Activated T-cell treated with anti-CD3 and anti-CD28 coated beads for 48 hours (primary cell): ENCODE measurements at places on chromosomes 11 and 22.

DNA sequence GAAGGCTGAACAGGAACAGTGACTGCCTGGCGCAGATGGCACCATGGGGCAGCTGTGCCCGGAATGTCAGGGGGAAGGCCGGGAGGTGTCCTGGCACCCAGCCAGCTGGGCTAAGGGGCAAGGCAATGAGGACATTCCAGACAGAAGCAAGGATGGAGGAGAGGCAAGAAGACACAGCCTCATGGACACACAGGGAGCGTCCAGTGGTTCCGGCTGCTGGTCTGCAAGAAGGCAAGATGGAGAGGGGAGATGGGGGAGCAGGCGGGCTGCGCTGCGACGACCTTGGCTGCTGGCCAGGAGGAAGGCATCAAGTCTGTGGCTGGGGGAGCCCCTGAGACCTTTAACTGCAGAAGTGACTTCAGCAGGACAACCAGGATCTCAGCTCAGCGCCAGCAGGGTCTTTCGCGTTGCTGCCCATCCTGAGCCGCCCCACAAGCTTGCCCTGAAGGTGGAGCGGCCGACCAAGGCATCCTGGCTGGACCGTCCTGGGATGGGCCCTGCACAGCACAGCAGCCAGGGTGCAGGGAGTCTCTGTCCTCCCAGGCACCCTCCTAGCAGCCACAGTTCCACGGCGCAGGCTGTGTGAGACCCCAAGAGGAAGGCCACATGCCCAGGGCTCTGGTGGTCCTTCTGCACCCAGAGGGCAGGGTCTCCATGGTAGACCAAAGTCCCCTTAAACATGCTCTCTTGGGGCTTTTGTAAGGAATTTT is 531.7 kb downstream of the BRD1 start:
- DNase-seq: no peak

GRCh38 chr11:28981381-28981780 is 873.2 kb downstream of the METTL15 start:
- DNase-seq: no peak

GRCh38 chr11:39425226-39425625 is 2034.2 kb downstream of the LRRC4C start:
- DNase-seq: no peak

- DNase-seq: no peak
These were observed 599 bp upstream of the PPP2R1B start for GRCh38 chr11:111766834-111767142.

DNA sequence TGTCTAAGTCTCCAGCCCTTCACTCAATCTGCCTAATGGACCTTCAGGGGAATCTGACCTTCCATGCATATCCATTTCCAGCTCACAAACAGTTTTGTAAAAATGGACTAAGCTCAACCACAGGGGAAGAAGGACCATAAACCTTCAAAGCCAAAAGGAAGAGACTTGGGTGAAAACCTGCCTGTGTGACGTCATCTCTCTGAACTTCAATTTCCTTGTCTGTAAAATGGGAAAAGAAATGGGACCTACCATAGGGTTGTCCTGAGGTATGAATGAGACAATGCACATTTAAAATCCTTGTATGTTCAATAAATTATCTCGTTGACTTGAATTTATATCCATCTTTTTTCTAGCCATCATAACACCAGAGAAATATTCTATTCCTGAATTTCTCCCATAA is 370.7 kb downstream of the INSC start:
- no peak for DNase-seq

- DNase-seq: no peak
These were observed 39.3 kb downstream of the CD44 start for GRCh38 chr11:35178067-35178805.

DNA sequence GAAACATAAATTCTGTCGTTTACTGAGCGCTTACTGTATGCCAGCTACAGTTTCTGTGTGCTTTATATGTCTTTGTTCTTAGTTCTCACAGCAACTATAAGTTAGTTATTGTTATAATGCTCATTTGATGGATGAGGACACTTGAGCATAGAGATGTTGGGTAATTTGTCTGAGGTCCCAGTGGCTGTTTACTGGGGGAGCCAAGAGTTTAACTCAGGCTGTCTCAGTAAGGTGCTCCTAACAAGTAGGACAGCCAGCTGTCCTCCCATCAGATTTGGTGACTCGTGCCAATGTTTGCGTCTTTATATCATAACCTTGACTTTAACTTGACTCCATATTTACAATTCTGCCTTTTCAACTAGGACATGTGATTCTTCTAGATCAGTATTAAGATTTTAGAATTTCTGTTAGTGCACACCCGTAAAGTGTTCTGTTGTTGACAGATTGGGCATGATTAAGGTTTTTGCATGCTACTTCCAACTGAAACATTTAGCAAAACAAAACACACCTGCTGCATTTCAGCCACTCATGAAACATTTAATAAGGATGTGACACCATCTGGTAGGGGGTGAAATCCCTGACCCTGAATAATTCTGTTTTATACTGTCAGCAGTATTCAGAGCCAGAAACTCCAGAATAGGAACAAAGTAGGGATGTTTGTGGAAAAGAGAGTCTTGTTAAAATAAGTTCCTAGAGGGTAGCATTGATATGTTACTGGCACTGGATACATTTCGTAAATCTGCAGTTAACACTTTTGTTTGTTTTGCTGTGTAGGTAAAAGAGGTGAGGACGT is 1.9 kb downstream of the REXO2 start:
- DNase-seq: no peak

- DNase-seq: no peak
These were observed 232.2 kb upstream of the PITPNB start for GRCh38 chr22:28151151-28151816.

DNA sequence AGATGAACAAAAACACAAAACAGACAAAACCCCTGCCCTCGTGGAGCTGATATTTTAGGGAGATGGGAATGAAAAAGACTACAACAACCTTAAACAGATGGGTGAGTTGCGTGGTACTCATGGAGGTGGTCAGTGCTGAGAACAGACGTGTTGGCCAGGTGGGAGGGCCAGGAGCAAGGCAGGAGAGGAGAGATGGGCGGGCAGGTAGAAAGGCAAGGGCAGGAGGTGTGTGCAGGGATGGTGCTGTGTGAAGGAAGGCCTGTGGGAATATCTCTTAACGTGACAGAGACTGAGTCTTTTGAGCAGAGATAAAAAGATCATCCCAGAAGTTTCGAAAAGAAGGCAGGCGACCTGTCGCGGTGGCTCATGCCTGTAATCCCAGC is 7.0 kb downstream of the GAL start:
- no peak for DNase-seq

GRCh38 chr11:64000740-64001483 is 14.7 kb downstream of the OTUB1 start:
- no peak for DNase-seq

DNA sequence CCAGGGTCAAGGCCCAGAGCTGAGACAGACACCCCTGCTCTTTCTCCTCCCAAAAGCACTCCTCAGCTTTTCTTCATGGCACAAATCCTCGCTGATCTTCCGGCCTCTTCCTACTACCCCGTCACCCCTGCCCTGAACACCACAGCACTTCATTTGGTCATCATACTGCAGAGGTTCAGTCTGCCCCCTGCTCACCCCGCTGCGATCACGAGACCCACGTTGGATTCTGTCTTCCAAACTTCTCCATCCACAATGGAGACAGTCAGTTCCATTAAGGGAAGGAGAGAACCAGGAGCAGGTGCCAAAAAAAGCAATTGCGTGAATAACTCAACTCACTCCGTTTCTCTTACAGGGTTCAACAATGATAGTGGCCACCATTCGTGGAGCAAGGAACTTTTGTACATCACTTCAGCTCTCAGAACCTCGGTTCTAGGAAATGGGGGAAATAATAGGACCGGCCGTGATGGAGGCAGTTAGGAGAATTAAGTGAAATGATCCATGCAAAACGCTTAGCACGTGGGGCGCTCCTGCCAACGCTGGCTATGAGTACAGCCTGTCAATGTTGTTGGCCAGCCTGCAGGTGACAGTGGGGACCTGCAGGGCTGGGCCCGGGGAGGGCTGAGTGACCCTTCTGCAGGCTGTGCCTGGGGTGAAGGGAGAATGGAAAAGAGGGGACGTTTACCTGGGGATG is 45.9 kb downstream of the MN1 start:
- no peak for DNase-seq

- no peak for DNase-seq
These were observed 30.7 kb upstream of the USP47 start for GRCh38 chr11:11810764-11811726.

DNA sequence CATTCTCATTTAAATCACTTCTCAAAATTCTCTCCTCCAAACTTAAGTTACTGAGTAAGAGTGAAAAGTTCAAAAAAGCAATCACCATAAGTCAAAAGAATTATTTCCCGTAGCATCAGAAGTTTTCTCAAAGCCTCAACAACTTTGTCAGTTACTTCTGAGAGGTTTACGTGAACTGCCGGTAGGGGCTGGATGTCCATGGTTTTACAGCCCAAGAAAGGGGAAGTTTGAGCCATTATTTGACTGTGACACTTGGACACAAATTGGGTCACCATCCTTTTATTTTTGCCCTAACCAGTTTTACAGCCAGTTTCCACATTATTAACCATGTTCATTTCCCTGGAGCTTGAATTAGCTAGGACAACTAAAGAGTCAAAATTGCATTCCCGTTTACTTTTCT is 7.5 kb downstream of the POU2AF3 start:
- DNase-seq: no peak

DNA sequence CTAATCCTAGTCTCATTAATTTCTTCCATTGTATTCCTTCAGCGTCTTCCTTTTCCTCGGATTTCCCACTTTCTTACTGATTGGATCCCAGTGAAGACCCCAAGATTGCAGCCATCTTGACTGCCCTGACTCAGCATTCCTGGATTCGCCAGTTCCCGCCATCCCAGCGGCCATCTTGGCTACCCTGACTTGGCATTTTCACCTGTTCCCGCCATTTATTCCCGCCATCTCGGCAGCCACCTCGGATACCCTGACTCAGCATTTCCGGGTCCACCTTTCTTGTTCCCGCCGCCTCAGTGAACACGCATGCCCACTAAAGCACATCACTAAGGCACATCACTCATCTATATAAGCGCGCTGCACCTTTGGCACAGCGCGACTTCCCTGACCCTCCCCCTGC is 13.8 kb upstream of the OR56A3 start:
- no peak for DNase-seq

GRCh38 chr11:2945031-2945756 is 16.0 kb upstream of the PHLDA2 start:
- no peak for DNase-seq

- no peak for DNase-seq
These were observed 20.6 kb upstream of the TLCD5 start for GRCh38 chr11:120304526-120304925.

GRCh38 chr11:35057926-35058668 is 80.9 kb upstream of the CD44 start:
- no peak for DNase-seq

DNA sequence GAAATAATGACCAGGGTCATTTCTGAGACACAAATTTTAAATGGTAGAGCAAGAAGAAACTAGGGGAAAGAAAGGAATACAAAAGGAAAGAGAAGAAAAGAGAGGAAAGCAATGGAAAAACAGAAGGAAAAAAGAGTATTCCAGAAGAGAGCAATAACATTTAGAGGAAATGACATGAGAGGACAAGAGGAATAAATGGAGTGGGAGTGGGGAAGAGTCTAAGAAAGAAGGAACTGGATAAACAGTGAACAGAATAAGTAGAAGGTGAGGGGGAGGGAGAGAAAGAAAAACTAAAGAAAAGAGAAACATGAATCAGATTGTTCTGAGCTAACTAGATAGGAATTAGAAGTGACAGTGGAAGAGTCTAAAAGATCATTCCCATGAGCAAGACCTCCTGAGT is 28.4 kb downstream of the PRDM10 start:
- DNase-seq: no peak

GRCh38 chr11:93783765-93784144 is 327 bp upstream of the MED17 start:
- no peak for DNase-seq

DNA sequence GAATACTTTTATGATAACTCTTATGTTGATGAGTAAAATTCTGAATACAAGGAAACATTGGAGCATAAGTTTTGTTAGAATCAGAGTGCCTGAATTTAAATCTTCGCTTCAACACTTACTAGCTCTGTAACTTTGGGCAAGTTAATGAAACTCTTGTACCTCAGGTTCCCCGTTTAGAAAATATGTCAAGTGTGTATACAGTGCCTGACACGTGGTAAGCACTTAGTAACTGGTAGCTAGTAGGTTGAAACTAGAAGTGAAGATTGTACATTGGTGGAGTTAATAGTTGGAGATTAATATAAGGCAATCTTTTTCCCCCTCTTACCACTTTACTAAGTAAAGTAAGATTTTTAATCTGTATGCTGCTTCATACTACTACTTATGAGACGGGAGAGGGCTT is 24.8 kb upstream of the NAT10 start:
- no peak for DNase-seq

GRCh38 chr11:118621071-118621783 is 13.8 kb downstream of the PHLDB1 start:
- peak; percentile 40 for DNase-seq

- no peak for DNase-seq
These were observed 382.5 kb downstream of the ETS1 start for GRCh38 chr11:128204898-128205297.

DNA sequence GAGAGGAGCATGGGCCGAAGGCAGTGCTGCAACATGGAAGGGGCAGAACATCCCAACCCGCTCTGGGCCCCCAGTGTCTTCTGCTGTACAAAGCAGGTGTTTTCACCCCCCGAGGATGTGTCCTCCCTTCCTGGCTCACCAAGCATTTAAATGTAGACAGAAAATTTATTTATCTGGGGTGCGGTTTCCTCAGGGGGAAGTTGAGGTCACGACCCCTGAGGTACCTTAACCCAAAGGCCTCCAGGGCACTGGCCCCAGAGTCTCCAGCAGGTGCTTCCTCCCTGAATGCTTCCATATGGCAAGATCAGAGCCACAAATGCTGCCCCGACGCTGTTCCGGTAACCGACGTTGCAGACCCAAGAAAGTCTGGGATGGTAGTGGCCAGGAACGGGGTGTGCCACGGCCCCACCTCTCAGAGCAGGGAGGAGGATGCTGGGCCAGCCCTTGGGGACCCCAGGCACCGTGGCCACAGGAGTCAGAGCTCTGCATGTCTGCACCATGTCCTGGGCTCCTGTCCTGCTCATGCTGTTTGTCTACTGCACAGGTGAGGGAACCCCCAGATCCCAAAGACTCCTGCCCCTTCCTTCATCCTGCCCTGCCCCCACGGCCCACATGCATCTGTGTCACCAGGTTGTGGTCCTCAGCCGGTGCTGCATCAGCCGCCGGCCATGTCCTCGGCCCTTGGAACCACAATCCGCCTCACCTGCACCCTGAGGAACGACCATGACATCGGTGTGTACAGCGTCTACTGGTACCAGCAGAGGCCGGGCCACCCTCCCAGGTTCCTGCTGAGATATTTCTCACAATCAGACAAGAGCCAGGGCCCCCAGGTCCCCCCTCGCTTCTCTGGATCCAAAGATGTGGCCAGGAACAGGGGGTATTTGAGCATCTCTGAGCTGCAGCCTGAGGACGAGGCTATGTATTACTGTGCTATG is at the start of gene VPREB1:
Gene VPREB1 (plus strand): TSS at position 471 of the 935 bp plus-strand sequence. CDS start 28 bp downstream, at position 499.
- no peak for DNase-seq
